Stimulated activated CD8-positive, alpha-beta memory T cell treated with anti-CD3 and anti-CD28 coated beads, Interleukin-4, amount 100 ng/mL, for 1 hour (primary cell): ENCODE measurements at places on chromosomes 13 and 19.

DNA sequence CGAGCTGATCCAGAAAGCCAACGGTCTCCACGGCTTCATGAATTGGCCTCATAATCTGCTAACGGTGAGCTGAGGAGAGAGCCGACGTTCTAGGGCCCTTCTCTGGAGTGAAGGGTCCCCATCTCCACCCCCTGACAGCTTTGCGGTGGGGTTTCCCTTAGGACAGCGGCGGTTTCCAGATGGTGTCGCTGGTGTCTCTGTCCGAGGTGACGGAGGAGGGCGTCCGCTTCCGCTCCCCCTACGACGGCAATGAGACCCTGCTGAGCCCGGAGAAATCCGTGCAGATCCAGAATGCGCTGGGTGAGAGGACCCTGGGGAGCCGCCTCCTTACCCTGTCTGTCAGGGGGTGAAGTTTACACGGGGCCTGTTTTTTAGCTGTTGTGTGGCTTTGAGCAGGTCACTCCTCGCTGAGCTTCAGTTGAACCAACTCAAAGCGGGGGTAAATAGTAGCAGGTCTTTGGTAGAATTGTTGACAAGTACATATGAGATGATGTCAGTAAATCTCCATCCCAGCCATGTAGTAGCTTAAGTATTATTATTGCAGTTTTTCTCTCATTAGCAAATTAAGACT, 801 bp downstream of the QTRT1 start:
- no peak for DNase-seq

DNA sequence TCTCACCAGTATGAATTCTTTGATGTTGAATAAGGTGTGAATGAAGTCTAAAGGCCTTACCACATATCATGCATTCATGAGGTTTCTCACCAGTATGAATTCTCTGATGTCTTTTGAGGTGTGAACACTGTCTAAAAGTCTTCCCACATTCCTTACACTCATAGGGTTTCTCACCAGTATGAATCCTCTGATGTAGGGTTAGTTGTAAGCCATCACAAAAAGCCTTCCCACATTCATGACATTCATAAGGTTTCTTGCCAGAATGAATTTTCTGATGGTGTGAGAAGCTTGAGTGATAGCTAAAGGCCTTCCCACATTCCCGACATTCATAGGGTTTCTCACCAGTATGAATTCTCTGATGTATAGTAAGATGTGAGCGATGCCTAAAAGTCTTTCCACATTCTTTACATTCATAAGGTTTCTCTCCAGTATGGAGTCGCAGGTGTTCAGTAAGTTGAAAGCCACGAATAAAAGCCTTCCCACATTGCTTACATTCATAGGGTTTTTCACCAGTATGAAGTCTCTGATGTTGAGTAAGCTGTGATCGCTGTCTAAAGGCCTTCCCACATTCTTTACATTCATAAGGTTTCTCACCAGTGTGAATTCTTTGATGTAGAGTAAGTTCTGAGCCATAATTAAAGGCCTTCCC, 27.7 kb downstream of the ZNF461 start:
- DNase-seq, result no peak

DNA sequence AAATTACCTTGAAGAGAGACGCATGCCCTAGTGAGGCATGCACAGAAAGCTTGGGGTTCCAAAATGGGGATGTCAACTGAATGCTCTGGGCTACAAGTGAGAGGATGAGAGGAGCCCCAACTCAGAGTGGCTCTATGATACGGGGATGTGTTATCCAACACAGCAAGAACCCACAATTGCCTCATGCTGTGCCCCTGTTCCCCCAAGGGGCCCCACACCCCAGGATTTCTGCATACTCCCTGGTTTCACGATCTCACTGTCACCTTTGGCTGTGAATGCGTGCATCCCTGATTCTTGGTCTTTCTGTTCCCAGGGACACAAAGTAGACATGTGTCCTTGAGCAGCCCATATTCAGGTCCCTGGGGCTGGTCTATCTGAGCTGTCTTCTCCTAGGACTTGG, 29.3 kb downstream of the WDR88 start:
- no peak for DNase-seq

GRCh38 chr13:48507021-48507420, 25.9 kb downstream of the RCBTB2 start:
- DNase-seq, result no peak

DNA sequence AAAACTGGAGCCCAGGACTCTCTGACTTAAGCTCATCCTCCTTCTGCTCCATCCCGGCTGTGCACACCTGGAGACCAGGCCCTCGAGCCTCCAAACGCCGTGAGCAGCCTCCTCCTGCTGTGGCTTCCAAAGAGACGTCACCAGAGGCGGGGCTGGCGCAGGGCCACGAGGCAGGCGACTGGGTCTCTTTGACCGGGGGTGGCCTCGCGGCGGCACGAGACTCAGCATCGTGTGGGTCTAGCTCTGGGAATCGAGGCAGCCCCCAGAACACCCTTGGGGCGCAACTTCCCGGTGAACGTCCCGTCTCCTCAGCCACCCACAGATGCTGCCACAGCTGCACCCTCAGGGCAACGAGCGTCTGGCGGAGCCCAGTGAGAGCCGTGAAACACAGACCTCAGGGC, 22.8 kb downstream of the RASA3 start:
- DNase-seq, result no peak

DNA sequence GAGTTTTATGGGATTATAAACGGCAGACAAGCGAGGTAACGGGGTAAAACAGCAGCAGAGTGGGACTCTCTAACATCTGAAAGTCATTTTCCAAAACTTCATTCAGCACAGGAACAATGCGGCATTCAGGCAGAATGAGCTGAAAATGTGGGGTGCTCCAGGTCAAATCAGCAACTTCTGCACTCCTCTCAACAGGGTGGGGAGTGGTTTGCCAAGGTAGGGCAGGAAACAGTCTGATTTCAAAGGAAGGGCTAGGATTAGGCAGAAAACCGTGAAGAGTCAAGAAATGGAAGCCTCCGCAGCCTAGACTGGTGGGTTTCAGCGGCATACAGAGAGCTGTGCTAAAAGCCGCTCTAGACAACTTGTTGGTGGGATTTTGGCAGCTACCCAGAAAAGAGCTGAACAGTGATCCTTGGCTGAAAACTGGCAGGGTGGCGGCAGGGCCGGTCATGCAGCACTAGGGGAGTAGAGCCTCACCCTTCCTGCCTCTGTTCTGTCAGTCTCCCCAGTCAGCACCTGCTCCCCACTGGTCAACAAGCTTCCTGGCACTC, 154.2 kb upstream of the KLF12 start:
- no peak for DNase-seq
